ENCODE measurements at places on chromosomes 7 and 10.

GRCh38 chr10:88256013-88256680 lies 327.0 kb downstream of the RNLS start:
- DNase-seq = no peak

GRCh38 chr10:6135039-6135438 lies 46.2 kb downstream of the RBM17 start:
- DNase-seq = peak; percentile 56

DNA sequence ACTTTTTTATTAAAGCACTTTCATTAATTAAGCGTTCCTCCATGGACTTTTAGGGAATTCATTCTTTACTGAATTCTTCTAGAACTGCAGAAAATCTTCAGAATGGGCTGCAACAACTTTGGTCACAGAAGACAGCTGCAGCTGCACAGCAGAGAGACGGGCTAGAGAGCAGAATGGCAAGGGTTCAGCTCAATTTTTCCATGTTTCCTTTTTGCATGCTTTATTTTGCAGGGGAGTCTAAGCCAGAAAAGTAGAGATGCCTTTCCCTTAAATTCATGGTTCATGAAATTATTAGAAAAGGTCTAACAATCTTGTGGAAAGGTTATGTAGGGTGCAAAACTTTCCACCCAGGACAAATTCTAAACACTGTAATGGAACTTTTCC lies 15.4 kb upstream of the ANKRD1 start:
- no peak for DNase-seq

GRCh38 chr7:6461946-6462550 lies 14.3 kb upstream of the DAGLB start:
- DNase-seq = no peak

GRCh38 chr7:34090816-34091215 lies 185.5 kb downstream of the BMPER start:
- DNase-seq = no peak

- no peak for DNase-seq
Observed at GRCh38 chr7:154546946-154547587, 455.9 kb downstream of the PAXIP1 start.

GRCh38 chr7:157614457-157615020 lies 277.7 kb downstream of the DNAJB6 start:
- DNase-seq = no peak

- DNase-seq = no peak
Observed at GRCh38 chr7:48085942-48086341, 3.1 kb upstream of the UPP1 start.

- DNase-seq = no peak
Observed at GRCh38 chr7:19290968-19291367, 145.7 kb upstream of the FERD3L start.

- no peak for DNase-seq
Observed at GRCh38 chr7:99451936-99452335, 13.2 kb downstream of the CPSF4 start.

GRCh38 chr10:130479146-130479545 lies 343.0 kb downstream of the GLRX3 start:
- DNase-seq = no peak

GRCh38 chr10:94156453-94156852 lies 162.7 kb downstream of the PLCE1 start:
- no peak for DNase-seq

GRCh38 chr10:11782793-11783557 lies 40.2 kb upstream of the PROSER2 start:
- no peak for DNase-seq

DNA sequence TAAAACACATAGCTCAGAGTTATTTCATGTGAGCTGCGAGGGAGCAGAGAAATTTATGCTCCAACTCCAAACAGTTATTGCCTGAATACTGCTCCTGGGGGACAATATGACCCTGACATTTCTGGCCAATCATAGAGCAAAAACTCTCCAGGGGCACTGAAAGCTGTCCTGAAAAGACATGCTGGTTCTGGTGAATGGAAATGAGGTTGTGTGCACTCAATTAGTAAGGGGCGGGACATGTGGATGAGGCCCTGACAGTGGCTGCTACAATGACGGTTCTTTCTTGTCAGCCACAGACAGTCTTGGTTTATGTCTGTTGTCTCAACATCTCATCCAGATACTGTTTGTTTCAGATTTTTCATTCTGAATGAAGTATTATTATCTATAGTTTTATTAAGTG lies 151.8 kb downstream of the TWIST1 start:
- DNase-seq = no peak

- DNase-seq = no peak
Observed at GRCh38 chr10:123800289-123800688, 91.3 kb downstream of the CPXM2 start.

- no peak for DNase-seq
Observed at GRCh38 chr7:152459724-152460251, 24.0 kb upstream of the KMT2C start.

DNA sequence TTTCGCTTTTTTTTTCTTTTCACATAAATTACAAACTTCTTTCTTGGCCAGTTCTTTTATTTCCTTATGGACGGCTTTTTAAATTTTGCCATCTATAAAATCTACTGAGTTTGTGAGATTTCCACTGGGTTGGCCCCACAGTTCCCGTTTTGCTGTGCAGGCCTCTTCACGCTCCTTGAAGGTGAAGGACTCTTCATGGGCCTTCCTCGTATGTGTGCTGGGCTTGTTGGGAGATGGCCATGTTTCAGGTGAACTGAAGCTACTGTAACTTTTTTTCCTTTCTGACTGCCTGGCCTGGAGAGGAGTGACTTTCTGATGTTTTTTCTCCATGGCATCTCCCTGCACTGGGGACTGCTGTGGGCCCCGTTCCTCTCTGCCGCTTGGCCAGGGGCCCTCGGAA lies 262.4 kb downstream of the COBL start:
- DNase-seq = no peak

DNA sequence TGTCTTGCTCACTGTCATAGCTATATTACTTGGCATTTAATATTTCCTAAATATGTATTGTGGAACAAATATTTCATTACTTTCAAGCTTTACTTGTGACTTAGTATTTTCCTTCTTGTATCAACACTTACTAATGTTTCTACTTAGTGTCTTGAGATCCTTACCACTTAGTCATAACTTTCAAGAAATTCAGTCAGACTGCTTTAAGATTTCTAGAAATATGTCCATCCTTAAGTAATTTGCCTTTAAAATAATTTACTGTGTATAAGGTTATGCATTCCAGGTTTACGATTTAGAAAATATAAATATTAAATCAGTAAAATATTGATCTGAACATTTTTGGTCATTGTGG lies 87.3 kb upstream of the CSTF2T start:
- DNase-seq = no peak

GRCh38 chr10:131396121-131397050 lies 84.9 kb upstream of the TCERG1L start:
- DNase-seq = no peak

- DNase-seq = no peak
Observed at GRCh38 chr10:132832186-132832969, 46.4 kb upstream of the NKX6-2 start.

GRCh38 chr7:106583706-106584690 lies 77.0 kb downstream of the CCDC71L start:
- no peak for DNase-seq

DNA sequence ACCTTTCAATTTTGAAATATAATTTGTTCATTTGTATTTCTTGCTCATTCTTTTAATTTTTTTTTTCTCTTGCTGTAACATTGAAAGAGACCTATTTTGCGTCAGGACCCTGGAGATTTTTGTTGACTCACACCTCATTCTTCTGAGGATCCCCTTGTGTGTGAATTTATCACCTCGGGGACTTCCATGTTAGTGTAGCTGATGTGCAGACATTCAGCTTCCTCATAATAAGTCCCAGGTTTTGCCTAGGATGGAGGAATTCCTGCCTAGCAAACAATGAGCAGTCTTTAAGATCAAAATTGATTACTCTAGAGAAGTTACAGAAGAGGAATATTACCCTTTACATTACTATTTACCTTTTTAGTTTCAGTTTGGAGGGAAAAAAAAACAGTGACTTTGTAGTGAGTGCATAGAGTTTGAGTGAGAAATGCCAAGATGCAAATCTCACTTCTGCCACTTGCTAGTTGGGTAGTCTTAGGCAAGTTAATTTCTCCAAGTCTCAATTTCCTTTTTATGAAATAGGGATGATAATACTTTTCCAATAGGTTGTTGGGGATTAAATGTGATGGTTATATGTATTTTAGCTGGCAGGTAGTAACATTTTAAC lies 14.3 kb downstream of the TES start:
- no peak for DNase-seq

DNA sequence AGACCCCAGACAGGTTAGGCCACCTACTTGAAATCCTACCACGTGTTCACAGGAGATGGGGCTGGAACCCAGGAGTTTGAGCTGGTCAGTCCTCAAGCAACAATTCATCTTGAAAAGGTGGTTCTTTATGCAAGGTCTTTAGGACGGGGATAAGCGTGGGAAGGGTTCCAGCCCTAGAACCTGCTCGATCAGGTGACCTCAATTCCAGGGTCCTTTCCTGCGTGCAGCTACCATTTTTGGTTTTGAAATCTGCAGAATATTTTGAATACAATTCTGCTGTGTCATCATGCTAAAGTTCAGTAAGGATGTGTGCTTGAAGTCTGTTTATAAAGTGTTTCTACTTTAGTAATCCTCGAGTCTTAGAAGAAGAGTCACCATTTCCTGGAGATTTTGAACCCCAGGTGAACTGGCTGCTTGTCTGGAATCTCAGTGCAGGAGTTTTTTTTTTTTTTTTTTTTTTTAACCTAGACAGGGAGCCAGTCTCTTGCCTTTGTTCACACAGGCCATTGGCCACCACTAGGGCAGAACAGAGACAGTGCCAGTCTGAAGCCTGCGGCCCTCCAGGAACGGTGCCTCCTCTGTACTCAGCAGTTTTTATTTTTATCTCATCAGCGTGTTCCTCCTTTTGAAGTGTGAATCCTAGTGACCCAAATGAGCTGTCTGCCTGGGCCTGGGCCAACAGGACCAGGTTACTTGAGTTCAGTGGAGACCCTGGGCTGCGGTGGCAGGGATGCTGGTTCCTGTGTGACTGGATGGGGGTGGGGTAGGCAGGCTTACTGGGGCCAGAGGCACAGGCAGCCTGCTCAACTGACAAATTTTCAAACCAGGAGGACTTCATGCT lies 54.6 kb downstream of the EEPD1 start:
- peak; percentile 56 for DNase-seq

- no peak for DNase-seq
Observed at GRCh38 chr10:74113546-74113945, 37.1 kb downstream of the AP3M1 start.

DNA sequence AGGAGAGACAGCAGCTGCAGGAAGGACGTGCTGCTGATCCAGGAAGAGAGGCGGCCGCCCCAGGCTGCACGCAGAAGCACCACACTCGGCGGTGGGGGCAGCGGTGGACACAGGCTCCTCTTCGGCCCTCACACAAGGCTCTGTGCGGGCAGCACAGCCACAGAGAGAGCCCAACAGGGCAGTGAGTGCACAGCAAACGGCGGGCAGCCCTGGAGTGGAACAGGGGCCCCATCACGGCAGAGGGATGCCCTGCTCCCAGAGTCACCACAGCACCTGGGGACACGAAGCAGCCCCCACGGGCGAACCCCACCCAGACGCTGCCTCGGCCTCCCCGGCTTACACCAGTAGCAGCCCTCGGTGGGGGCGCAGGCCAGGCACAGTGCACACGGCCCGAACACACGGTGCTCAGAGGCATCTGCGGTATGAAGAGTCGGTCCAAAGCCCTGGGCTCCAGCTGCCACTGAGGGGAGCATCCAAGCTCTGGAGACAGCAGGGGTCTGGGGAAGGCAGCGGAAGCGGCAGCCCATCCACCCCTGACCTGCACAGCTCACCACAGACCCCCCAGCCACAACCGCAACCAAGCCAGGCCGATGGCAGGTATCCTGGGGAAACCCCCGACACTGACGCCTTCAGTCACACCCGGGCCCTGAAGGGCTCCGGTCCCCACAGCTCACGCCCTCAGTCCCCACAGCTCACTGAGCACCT lies 16.8 kb downstream of the NUDT1 start:
- no peak for DNase-seq

DNA sequence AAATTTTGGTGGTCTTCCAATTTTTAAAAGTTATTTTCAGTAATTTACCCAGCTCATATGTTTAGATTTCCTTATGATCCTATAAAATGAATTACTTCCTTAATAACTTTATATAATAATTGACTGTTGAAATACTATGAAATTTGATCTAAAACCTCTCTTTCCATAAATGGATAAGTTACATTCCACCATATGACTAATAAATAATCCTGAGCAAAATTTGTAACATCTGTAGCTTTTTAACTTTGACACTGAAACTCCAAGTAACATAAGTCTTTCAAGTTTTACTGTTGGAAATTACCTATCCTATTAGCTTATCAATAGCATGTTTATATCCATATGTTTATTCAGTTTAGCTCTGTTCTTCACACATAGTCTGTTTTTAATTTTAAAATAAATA lies 85.3 kb downstream of the HECTD2 start:
- no peak for DNase-seq

Data from CD4-positive, alpha-beta memory T cell (primary cell).